ENCODE measurements at places on chromosomes 12 and 14.

DNA sequence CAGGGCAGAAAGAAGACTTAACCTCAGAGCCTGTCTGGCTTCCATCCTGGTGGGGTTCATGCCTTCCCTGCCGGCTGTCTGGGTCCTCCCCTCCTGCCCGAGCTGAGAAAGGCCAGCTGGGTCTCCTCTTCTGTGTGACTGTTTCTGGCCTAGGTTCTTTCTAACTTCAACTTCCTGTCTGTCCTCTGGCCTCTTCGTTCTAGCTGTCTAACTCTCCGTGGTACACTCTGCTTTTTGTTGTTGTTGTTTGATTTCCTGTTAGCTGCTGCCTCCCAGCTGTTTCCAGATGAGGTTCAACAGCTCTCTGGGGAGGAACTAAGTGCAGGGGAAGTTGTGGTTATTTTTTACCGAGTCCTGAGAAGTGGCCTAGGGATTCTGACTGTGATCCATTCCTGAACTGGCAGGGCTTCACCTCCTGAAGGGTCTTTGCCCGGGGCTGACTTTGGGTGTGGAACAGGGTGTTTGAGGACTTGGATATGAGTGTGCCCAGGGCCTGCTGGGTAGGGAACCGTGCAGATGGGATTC lies 3.2 kb downstream of the MLXIP start:
- no peak for DNase-seq

- no peak for DNase-seq
Observed at GRCh38 chr14:27623782-27624181, 1025.9 kb upstream of the NOVA1 start.

DNA sequence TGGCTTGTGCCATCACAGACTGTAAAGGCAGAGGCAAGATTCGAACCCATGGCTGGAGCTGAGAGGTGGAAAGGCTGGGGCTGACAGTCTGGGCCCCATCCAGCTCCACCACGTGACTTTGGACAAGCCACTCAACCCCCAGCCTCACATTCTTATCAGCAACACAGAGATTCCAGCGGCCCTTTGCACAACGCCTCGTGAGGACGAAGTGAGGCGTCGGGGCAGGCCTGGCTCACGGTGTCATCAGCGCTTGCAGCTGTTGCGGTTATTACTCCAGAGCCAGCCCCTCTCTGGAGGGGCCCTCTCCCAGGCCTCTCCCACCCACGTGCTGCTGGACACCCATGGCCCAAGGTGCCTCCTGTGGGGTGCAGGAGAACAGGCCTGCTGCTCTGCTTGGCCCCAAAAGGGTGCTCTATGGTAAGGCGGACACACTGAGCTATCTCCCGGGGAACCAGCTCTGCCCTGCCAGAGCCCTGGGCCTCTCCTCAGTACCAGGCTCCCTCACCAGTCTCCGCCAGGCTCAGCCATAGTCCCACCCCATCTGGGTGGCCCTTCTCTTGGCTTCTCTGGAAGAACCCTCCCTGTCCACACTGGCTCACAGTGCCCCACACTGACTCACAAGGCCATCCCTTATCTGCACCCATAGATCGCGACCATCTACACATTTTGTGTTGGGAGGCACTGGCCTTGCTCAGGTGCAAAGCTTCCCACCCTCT lies 21.1 kb downstream of the CHGA start:
- no peak for DNase-seq

DNA sequence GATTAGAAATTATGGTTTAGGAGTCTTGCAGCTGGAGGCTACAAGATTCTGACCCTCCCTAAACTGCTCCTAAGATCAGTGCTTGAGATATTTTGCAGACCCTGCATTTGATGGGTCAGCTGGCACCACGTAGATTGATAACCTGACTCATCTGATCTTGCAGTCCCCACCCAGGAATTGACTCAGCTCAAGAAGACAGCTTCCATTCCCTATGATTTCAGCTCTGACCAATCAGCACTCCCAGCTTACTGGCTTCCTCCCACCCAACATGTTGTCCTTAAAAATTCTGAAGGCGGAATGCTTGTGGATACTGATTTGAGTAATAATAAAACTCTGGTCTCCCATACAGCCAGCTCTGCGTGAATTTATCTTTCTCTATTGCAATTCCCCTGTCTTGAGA lies 23.2 kb upstream of the MTHFD1 start:
- no peak for DNase-seq

DNA sequence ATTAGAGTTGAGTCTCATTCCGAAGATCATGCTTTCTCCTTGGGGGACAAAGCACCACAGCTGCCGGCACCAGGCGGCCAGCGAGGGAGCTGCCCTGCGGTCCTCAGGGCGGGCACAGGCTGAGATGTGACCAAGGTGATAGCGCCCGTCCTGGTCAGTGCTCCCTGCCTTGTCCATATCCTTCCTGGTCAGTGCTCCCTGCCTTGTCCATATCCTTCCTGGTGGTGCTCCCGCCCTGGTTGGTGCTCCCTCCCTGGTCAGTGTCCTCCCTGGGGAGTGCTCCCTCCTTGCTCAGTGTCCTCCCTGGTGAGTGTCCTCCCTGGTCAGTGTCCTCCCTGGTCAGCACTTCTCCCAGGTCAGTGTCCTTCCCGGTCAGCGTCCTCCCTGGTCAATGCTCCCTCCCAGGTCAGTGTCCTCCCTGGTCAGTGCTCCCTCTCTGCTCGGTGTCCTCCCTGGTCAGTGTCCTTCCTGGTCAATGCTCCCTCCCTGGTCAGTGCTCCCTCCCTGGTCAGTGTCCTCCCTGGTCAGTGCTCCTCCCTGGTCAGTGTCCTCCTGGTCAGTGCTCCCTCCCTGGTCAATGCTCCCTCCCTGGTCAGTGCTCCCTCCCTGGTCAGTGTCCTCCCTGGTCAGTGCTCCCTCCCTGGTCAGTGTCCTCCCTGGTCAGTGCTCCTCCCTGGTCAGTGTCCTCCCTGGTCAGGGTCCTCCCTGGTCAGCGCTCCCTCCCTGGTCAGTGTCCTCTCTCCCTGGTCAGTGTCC lies 92.2 kb downstream of the ADGRD1 start:
- no peak for DNase-seq

- no peak for DNase-seq
Observed at GRCh38 chr12:14846042-14846587, 2.8 kb upstream of the ART4 start.

GRCh38 chr14:72742118-72742837 lies 151.6 kb downstream of the DPF3 start:
- DNase-seq = no peak

DNA sequence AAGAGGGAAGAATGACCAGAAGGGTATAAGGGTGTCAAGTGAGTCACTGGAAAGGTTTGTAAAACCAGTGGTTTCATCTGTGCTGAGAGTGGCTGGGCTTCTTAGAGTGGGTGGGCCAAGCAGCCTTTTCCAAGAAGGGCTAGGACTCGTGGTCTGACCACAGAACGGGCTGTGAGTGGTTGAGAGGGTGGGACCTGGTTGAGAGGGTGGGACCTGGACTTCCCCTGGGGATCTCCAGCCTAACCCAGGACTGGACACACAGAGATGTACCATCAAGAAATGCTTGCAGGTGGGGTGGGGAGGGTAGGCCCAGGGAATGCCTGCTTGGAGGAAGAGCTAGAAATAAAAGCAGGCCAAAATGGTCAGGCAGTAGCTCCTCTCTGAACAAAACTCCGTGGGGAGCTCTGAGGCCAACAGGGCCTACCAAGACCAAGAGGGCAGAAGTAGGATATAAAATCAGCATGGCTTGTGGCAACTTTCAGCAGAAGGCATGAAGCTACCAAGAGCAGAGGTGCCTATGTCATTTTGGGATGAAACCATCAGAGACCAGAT lies 140.5 kb downstream of the FOXN3 start:
- no peak for DNase-seq

DNA sequence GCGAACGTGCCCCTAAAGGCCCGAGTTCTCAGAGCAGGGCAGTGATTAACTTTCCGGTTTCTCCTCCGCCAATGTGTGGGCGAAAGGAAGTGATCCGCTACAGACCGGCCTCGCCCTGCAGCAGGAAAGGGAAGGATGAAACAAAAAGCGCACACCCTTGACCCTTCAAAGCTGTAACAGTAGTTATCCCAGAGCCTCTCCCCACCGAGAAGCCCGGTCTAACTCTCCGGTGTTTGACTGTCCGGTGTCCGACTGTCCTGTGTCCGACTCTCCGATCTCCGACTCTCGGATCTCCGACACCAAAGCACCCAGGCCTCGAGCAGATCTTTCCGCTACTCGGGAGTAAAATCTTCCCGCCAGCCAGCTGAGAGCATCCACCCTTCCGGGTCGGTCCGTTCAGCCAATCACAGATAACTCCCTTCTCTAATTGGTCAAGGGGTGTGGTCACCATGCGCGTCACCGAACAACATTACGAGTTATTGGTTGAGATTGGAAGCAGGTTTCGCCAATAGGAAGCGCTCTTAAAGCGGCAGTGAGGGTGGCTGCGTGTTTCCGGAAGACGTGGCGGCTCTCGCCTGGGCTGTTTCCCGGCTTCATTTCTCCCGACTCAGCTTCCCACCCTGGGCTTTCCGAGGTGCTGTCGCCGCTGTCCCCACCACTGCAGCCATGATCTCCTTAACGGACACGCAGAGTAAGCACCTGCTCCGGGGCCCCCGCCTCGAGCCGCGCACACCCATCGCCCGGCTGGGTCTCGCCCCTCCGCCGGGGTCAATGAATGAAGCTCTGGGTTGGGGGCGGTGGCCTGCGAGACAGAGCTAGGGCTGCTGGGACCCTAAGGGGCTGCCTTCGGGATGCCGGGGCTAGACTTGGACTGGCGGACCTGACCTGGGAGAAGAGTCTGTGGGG lies at the start of the genes GOLT1B and RECQL:
Gene GOLT1B, plus strand, starts transcription at position 532 of the 906 bp plus-strand sequence. Its CDS starts 135 bp downstream, at position 667.
Gene RECQL, minus strand, starts transcription at position 378 of the 906 bp plus-strand sequence. CDS start 2,065 bp downstream, outside the sequence.
- DNase-seq = peak; percentile 99

DNA sequence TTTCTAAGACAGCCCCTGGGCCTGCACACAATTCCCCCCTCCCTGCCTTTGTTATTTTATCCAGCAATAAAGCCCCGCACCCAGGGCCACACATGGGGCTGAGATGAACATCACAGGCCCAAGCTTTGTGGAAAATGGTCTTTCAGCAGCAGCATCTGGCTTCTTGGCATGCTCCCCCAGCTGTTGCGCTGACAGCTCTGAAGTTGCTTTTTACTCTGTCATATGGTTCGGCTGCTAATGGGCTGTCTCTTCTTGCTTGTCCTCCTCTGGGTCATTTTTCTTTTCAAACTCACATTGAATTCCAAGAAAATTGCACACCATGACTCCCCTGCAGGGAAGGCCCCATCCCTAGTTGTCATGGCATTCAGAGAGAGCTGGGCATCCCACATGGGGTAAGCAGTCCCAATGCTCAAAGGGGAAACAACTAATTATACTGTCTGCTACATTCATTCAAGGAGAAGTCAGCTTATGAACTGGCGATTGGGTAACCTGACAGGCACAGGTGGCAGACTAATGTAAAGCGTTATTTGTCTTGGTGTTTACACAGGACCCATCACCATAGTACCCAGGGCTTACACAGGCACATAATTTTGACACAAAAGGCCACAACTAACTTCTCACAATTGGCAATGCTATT lies 74.0 kb upstream of the CDKN3 start:
- peak; percentile 20 for DNase-seq

- no peak for DNase-seq
Observed at GRCh38 chr14:78005325-78005724, 164.8 kb upstream of the NRXN3 start.

- DNase-seq = no peak
Observed at GRCh38 chr12:82524641-82525040, 162.1 kb upstream of the TMTC2 start.

DNA sequence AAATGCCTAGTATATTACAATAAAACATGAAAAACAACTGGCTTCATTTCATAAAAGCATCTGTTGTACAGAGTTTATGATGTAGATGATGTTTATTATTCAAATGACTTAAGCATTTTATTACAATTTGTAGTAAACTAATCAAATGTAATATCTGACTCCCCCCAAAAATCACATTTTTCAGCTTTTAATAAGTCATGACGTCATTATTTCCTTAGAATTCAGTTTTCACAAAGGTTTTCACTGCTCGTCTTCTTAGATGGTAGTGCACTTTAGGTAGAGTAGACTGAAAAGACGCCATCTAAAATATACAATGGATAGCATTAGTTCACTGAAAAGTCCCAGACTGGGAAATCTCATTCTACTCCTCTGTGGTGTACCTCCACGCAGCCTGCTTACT lies 181.5 kb downstream of the ACSS3 start:
- no peak for DNase-seq

GRCh38 chr12:122473543-122474323 lies 27.0 kb downstream of the ZCCHC8 start:
- DNase-seq = no peak

DNA sequence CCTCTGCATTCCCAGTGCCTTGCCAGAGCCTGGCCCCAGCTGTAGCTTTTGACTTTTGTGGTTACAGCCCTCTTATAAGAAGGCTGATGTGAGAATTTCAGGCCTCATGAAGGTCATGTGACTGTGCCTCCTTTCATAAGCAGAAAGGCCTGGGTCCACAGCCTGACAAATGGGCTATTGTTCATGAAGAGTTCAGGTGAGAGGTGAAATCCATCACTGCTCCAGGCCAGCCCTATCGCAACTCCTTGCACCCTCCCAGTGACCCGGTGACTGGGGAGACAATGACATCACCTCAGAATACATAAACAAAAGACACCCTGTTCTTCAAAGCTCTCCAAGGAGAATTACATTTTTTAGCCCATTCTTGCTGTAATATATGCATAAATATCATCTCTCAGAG lies 321.5 kb downstream of the PCNX1 start:
- no peak for DNase-seq

DNA sequence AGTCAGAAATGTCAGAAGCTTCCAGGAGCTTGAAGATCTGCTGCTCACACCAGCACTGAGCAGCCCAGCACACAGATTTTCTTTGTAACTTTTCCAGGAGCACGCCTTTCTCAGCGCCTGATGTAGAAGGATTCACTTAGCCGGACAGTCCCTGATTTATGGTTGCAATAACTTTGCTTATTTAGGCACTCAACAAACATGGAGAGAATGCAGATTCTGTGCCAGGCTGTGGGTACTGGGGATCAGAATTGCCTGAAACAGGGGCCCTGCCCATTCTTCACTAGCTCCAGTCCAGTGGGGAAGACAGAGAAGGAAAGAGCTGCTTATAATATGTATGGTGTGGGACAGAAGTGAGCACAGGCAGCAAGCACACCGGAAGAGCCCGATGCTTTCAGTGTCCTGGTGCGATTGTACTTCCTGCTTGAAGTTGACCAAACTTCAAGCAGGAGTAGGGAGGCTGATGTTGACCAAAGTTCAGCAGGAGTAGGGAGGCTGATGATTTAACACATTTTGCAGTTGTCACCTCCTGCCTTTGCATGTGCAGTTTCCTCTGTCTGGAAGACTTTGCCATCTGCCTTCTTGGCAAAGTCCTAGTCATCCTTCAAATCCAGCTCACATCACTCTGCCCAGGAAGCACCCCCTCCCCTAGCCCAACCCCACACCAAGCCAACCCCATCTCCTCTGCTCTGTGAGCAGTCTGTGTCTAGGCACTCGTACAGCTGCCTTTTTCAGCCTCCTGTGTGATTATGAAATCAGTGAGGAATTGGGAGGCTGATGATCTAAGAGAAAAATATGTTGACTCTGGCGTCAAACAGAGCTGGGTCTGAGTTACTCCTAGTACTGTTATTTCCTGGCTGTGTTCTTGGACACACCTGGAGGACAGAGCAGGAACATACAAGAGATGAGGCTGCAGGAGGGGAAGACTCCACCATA lies 12.0 kb upstream of the PRIMA1 start:
- no peak for DNase-seq

DNA sequence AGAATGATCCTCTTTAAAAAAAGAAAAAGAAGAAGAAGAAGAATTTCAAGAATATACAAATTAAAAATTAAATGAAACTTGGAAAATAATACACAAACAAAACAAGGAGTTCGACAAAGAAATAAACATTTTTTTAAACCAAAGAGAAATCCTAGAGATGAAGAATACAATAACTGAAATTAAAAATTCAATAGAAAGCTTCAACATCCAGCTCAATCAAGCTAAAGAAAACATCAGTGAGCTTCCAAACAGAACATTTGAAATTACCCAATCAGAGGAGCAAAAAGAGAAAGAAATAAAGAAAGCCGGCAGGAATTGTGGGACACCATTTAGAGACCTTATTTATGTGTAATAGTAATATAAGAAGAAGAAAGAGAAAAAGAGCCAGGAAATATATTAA lies 37.2 kb upstream of the RHOJ start:
- no peak for DNase-seq

All from NCI-H345 (cell line).